NCI-H146 (cell line): ENCODE measurements at places on chromosomes 16 and 17.

- no peak for DNase-seq
Observed at GRCh38 chr17:68498479-68499326, 13.5 kb upstream of the PRKAR1A start.

DNA sequence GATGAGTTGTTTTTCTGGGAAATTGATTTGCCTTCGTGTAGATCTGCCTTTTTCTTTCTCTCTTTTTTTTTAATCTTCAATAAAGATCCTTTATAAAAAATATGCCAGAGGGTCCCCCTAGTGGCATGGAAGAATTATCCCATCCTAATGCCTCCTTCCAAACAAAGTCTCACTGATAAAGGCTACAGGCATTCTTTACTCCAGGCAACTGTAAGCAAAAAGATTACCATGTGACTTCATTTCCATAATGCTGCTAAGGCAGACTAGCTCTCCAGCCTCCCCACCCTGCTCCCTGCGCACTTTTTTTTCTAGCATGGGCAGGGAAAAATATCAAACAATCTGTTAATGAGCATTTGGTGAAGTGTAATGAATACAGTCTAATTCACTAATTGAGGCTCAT, 220.2 kb upstream of the CDH8 start:
- DNase-seq: peak; percentile 0

- no peak for DNase-seq
Observed at GRCh38 chr16:7351610-7352510, 19.2 kb downstream of the RBFOX1 start.

GRCh38 chr17:64385187-64386083, 5.2 kb downstream of the PECAM1 start:
- no peak for DNase-seq

- no peak for DNase-seq
Observed at GRCh38 chr16:49278944-49279725, 2.5 kb downstream of the CBLN1 start.

DNA sequence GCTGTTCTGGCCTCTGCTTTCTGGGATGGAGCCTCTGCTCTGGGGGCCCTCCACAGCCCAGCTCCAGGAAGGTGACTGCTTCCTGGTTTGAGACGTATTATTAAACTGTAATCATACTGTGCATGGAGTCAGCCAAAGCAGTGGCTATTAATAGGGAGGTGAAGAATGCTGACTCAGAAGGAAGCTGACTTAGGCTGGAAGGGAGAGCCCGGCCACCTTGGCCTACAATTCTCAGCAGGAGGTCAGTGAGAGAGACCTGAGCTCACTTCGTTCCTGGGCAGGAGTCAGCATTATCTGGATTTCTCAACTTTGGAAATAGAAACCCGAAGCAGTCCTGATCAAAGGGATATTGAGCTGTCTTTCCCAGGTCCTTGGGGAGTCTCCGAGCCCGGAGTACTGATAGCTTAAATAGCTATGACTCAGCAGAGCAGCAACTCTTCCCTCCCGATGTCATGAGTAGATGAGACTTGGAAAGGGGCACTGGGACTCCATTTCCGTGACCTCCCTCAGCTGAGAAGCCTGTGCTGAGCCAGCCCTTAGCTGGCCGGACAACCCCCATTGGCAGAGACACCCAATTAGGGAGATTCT, 91.8 kb downstream of the YPEL2 start:
- no peak for DNase-seq

DNA sequence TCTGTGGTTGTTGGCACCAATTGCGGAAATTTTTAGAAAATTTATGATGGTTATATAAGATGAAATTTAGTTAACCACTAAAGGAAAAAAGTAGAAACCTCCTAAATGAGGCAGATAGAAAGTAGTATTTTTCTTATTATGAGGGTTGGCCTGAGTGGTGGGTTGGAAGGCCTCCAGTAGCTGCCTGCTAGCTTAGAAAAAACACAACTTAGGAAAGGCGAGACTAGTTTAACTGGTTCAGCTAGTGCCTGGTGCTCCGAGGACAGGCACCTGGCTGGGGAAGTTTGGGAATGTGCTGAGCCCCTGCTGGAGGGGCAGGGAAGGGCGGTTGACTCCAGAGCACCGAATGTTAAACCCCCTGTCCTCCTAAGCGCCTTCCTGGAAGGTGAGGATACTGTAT, 19.9 kb downstream of the LDHD start:
- no peak for DNase-seq

- peak; percentile 54 for DNase-seq
Observed at GRCh38 chr16:49921791-49922456, 66.0 kb upstream of the ZNF423 start.

- DNase-seq: no peak
Observed at GRCh38 chr17:8487130-8487645, 51.5 kb downstream of the NDEL1 start.

- DNase-seq: no peak
Observed at GRCh38 chr17:59637611-59638310, 18.1 kb downstream of the CLTC start.

- DNase-seq: no peak
Observed at GRCh38 chr17:68288804-68289203, 2.1 kb downstream of the SLC16A6 start.

DNA sequence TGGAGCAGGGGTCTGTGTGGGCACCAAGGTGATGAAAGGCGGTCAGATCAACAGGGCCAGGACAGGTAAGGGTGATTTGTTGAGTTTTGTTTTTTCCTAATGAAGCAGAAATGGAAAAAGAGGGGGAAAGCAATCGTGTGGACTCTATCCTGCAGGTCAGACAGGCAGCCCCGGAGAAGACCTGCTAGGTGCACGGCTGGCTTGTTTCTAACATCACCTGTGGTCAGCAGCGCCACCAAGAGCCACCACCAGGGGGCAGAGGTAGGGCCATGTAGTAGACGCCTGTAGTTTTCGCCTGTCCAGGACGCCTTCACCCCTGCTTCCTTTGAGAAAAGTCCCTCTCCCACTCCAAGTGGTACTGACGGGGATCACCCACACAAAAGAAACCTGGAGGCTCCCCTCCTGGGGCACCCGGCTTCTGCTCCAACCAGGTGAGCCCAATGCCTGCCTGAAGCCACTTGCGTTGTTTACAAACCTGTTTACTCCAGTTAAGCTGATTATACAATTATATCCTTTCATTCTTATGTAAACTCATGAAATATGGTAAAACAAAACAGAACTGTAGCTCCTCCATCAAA, 54.2 kb upstream of the SEC14L1 start:
- peak; percentile 94 for DNase-seq

DNA sequence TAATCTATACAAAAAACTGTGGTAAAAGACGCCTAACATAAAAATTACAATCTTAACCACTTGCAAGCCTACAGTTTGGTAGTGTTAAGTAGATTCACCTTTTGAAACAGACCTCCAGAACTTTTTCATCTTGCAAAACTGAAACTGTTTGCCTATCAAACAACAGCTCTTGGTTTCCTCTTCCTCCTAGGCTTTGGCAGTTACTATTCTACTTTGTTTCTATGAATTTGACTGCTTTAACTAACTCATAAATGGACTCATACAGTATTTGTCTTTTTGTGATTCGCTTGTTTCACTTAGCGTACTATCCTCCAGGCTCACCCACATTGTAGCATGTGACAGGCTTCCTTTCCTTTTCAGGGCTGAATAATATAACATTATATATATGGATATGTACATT, 97.0 kb downstream of the PRKCA start:
- DNase-seq: no peak

DNA sequence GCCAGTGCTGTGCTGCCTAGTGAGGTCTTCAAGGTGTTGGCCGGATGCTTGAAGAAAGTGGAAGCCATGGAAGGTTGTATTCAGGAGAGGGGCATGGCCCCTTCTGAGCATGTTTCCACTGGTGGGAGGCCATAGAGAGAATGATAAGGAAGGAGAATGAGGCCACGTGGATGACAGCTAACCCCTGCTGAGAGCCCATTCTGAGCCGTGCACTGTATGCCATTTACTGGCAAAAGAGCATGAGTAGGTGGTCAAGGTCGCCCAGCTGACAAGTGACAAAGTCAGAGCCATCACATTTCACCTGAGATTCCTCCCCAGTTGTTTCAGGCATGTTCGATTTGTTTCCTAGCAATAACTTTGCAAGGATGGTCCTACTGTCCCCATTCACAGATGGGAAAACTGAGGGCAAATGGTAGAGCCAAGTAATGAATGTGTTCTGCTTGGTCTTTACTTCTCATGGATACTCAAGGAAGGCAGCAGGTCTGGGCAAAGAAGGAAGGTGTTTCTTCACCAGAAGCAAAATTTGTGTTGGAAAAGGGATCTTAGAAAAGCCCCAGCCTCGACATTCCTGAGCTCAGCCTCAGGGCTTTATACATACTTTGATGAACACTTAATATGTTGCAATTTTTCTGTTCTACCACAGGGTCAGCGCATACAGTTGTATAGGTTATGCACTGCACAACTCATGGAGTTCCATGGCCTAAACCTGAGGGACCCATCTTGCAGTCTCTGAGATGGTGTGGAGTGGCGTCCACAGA, 10.5 kb upstream of the NKD1 start:
- no peak for DNase-seq

DNA sequence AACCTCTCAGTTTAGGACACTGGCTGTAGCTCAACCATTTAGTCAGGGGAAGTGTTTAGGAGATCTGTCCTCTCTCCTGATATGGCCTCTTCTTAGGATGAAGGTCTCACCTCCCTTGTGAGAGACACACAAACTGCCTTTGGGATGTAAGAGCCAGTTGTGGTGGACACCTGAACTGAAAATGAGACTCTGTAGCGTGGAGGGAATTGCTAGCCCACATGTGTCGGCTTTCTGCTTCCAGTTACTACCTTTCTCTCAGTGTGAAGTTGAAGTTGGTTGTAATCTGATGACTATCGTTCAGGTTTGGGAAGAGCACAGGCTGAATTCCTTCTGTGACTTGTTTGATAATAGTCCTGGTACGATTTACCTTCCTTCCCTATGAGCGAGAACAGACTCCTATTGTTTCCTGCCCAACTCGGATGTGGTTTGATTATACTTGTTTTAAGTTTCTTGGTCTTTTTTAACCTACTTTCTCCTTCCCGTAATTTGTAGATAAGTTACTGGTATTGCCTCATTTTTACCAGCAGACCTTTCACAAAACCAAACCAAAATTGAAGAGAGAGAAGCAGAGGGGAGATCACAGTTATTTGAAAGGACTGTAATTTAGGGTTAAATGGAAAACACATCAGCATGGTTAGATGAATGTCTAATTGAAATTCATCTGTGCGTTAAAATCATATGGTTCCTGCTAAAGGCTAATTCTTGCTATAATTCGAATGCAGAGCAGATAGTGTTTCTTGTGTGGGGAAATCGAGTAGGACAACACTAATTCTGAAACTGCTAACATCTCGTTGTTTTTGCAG, 43.2 kb downstream of the CLEC16A start:
- no peak for DNase-seq

- DNase-seq: no peak
Observed at GRCh38 chr17:19987897-19988296, 10.3 kb upstream of the AKAP10 start.

- DNase-seq: no peak
Observed at GRCh38 chr16:64406770-64407181, 715.1 kb downstream of the CDH11 start.

GRCh38 chr17:29645515-29646051, 22.9 kb upstream of the CORO6 start:
- DNase-seq: no peak

GRCh38 chr17:80842456-80843013, 149.1 kb upstream of the CHMP6 start:
- DNase-seq: no peak

DNA sequence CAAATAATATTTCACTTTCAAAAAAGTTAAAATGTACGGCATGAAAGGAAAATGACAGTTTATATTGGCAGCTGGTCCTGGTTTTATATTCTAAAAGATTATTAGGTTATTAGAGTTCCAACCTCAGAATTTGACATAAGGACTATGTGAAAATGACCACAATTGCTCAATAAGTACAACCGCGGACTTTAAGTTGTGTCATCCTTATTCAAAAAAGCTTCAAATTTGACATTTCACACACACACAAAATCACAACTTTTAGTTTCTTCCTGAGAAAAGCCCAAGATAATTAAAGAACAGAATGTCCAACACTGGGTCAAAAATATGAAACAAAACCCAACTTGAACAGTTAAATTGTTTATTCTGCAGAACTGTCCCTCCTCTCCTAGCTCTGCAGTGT, 133.2 kb upstream of the AXIN2 start:
- DNase-seq: no peak

DNA sequence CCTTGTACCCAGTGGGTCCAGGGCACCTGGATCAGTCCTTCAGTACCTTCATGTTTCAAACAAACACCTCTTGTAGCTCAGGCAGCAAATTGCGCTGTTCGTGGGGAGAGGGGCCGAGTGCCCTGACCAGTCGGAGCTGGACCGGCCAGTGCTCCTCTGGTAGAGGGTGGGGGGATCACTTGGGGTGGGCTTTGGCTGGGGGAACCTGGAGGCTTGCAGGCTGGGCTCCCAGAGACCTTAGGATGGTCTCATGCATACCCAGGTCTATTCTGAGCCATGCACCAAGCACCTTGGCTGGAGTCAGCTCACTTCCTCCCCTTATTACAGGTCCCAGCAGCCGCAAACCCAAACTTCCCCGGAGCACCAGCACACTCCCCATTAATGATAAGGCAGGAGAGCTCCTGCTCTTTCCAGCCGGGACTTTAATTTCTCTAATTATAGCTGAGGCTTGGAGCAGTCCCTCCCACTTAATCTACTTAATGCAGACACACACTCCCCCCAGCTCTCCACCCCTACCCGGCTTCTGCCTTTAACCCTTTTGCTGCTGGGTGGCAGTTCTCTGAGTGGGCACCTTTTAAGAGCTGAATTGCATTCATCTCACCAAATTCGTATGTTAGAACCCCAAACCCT, 26.3 kb upstream of the MGAT5B start:
- DNase-seq: peak; percentile 68

DNA sequence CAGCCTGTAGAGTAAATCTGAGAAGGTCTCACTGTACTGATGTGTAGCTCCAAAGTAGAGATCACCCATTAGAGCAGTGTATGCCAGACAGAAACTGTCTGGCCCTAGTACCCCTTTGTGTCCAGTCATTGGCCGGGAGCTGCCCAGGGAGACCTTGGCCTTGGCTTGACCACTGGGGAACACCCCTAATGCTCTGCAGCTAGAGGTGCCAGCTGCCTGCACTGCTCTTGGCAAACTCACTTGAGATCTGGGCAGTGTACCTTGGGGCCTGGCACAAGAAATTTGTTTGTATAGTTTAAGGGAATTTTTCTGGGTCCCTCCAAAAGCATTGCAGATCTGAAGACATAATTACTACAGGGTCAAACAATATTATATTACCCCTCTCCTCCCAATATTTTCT, 78.7 kb upstream of the MPHOSPH6 start:
- no peak for DNase-seq

GRCh38 chr17:61018938-61019337, 341.3 kb downstream of the BCAS3 start:
- no peak for DNase-seq

DNA sequence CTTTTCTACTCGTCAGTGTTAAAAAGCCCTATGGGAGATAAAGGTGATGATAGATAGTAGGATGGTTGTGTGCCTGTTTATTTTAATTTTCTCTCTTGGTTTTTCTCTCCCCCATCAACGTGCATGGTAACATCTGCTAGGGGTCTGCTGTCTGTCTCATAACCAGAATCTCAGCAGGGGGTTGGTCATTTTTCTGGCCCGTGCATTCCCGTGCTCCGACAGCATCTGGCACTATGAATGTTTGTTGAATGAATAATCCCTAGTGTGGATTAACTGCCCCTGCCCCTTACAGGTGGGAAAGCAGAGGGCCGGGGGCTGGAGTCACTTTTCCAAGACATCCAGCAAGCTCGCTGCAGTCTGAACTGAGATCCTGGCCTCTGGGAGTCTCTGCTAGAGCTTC, 6.3 kb downstream of the CA5A start:
- DNase-seq: no peak

GRCh38 chr16:48687421-48688038, 77.5 kb upstream of the N4BP1 start:
- peak; percentile 22 for DNase-seq
